ENCODE measurements at places on chromosomes 11 and 22. TPM values are rescaled to one million over a fixed set of nuclear protein-coding genes. Genes with fewer than 3 reads are reported as not detected.
A peak's percentile ranks its signal among the peaks of the same experiment; 100 is the strongest.

- H3K27ac ChIP-seq, result no peak overlapping the region
- no peak for DNase-seq
- peak overlapping the region; percentile 42 for H3K4me3 ChIP-seq
- no peaks in the 10 kb centered on the region for H3K36me3 ChIP-seq
- H3K4me1 ChIP-seq, result peaks cover 13% of the 10 kb centered on the region
- peaks cover 44% of the 10 kb centered on the region for H3K27me3 ChIP-seq
Measured at GRCh38 chr22:49847751-49848689, 5.6 kb upstream of the ZBED4 start.

The OR5P2 gene
- total RNA-seq, result not detected

- H3K4me3 ChIP-seq, result no peak overlapping the region
- H3K4me1 ChIP-seq, result no peaks in the 10 kb centered on the region
- H3K27me3 ChIP-seq, result peaks cover 2% of the 10 kb centered on the region
- H3K27ac ChIP-seq, result no peak overlapping the region
- no peak for DNase-seq
- no peaks in the 10 kb centered on the region for H3K36me3 ChIP-seq
Measured at GRCh38 chr11:131240421-131240820, 130.0 kb upstream of the NTM start.

GRCh38 chr11:62464655-62465054 is 45.8 kb downstream of the SCGB1A1 start:
- peaks cover 4% of the 10 kb centered on the region for H3K4me1 ChIP-seq
- H3K27me3 ChIP-seq, result peaks cover 3% of the 10 kb centered on the region
- no peak for DNase-seq
- H3K27ac ChIP-seq, result no peak overlapping the region
- H3K36me3 ChIP-seq, result no peaks in the 10 kb centered on the region

DNA sequence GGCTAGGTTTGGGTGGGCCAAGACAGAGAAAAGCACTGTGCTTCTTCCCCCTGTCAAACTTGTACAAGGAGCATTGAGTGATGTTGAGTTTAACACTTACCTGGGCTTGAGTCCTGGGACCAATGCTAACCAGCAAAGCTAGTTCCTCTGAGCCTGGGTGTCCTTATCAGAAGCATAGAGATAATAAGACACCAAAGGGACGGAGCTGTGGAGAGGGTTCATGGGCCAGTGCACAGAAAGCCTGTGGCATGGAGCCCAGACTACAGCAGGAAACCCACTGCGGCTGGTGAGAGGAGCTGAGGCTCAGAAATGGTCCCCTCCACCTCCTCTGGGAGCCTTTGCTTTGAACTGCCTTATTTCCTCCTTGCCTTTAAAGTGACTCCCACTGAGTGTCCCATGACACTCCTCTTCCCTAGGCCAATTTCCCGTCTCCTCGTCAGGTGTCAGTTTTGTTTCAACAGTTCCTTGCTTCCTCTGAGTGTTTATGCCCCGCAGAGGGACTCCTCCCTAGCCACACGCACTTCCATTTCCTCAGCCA is 9.4 kb downstream of the SLCO2B1 start:
- no peak overlapping the region for H3K27ac ChIP-seq
- H3K4me1 ChIP-seq, result peaks cover 10% of the 10 kb centered on the region
- H3K36me3 ChIP-seq, result no peaks in the 10 kb centered on the region
- no peak overlapping the region for H3K4me3 ChIP-seq

GRCh38 chr11:43458486-43458885 is 99.8 kb downstream of the TTC17 start:
- no peaks in the 10 kb centered on the region for H3K4me1 ChIP-seq
- H3K36me3 ChIP-seq, result peaks cover 48% of the 10 kb centered on the region
- H3K27ac ChIP-seq, result no peak overlapping the region
- DNase-seq, result no peak
- H3K27me3 ChIP-seq, result no peaks in the 10 kb centered on the region
- no peak overlapping the region for H3K4me3 ChIP-seq

- peaks cover 10% of the 10 kb centered on the region for H3K4me1 ChIP-seq
- no peak overlapping the region for H3K27ac ChIP-seq
- DNase-seq, result no peak
- H3K27me3 ChIP-seq, result peaks cover 3% of the 10 kb centered on the region
- H3K36me3 ChIP-seq, result no peaks in the 10 kb centered on the region
Measured at GRCh38 chr22:17990147-17990546, 34.2 kb downstream of the MICAL3 start.

The DAGLA gene
- total RNA-seq, result 0.20 TPM

GRCh38 chr11:44870181-44870580 is 80.5 kb downstream of the TP53I11 start:
- H3K27ac ChIP-seq, result no peak overlapping the region
- H3K4me3 ChIP-seq, result no peak overlapping the region
- H3K4me1 ChIP-seq, result no peaks in the 10 kb centered on the region
- no peak for DNase-seq

The USP47 gene
- total RNA-seq, result 54.8 TPM

All from activated T-helper 1 cell treated with anti-CD3 and anti-CD28 coated beads, Interleukin-12 subunit alpha, Interleukin-12 subunit beta, Interleukin-2, Interleukin-4 antibody, amounts not matched to agents 30 ng/mL and 10 ng/mL and 1 ng/mL, durations not matched to agents 14 hours and 24 hours and 36 hours (primary cell).